ENCODE measurements at places on chromosomes 1 and 21. TPM values are rescaled to one million over a fixed set of nuclear protein-coding genes. Genes with fewer than 3 reads are reported as not detected.

- H3K27me3 ChIP-seq = peaks cover 1% of the 10 kb centered on the region
- H3K4me1 ChIP-seq = peaks cover 9% of the 10 kb centered on the region
- H3K27ac ChIP-seq = no peak overlapping the region
- DNase-seq = no peak
- no peaks in the 10 kb centered on the region for H3K36me3 ChIP-seq
Measured at GRCh38 chr1:157580828-157581210, 17.1 kb downstream of the FCRL4 start.

- no peak for DNase-seq
- no peak overlapping the region for H3K4me3 ChIP-seq
- H3K36me3 ChIP-seq = no peaks in the 10 kb centered on the region
- peaks cover 18% of the 10 kb centered on the region for H3K27me3 ChIP-seq
- peaks cover 17% of the 10 kb centered on the region for H3K4me1 ChIP-seq
- no peak overlapping the region for H3K27ac ChIP-seq
Measured at GRCh38 chr21:42651515-42652401, 1.7 kb upstream of the PDE9A start.

- no peak overlapping the region for H3K27ac ChIP-seq
- no peaks in the 10 kb centered on the region for H3K27me3 ChIP-seq
- H3K4me3 ChIP-seq = no peak overlapping the region
- DNase-seq = no peak
- H3K36me3 ChIP-seq = no peaks in the 10 kb centered on the region
- no peaks in the 10 kb centered on the region for H3K4me1 ChIP-seq
Measured at GRCh38 chr1:216807696-216808095, 84.5 kb upstream of the ESRRG start.

DNA sequence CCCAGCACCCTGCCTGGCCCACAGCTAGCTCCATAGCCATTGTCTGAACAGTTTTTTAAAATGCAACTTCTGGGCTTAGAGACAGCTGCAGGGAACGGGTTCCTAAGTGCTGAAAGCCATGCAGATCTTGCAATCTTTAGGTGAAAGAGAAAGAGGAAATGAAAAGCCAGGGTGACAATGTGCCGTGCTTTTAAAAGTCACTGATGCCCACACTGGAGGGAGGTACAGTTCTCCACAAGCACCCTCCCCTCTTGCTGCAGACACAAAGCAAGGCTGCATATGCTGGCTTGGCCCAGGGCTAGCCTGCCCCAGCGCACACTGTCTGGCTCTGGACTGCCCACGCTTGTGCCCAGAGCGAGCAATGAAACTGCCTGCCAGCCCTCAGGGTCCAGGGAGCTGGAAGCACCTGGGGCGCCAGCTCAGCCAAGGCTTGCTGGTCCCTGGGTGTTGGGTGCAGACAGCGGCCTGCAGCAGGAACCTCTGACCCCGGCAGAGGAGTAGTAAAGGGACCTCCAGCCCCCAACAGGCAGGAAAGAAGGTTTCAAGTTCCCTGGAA lies 70.4 kb downstream of the AJAP1 start:
- no peaks in the 10 kb centered on the region for H3K36me3 ChIP-seq
- no peaks in the 10 kb centered on the region for H3K27me3 ChIP-seq
- H3K4me1 ChIP-seq = no peaks in the 10 kb centered on the region
- no peak overlapping the region for H3K27ac ChIP-seq

KIF26B gene
- total RNA-seq = 0.96 TPM

NBPF26 gene
- 9.8 TPM for total RNA-seq
